ENCODE measurements at places on chromosomes 1 and 21.
A peak's percentile ranks its signal among the peaks of the same experiment; 100 is the strongest.

DNA sequence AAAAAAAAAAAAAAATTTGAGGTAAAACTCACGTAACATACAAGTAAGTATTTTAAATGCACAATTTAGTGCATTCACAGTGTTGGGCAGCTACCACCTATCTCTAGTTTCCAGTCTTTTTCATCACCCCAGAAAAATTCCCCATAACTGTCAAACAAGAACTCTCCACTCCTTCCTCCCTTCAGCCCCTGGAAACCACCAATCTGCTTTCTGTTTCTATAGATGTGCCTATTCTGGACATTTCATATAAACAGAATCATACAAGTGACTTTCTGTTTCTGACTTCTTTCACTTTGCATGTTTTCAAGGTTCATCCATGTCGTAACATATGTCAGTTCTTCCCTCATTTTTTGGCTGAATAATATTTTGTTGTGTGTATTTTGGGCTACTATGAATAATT, 24.9 kb upstream of the ETS2 start:
- DNase-seq: no peak

DNA sequence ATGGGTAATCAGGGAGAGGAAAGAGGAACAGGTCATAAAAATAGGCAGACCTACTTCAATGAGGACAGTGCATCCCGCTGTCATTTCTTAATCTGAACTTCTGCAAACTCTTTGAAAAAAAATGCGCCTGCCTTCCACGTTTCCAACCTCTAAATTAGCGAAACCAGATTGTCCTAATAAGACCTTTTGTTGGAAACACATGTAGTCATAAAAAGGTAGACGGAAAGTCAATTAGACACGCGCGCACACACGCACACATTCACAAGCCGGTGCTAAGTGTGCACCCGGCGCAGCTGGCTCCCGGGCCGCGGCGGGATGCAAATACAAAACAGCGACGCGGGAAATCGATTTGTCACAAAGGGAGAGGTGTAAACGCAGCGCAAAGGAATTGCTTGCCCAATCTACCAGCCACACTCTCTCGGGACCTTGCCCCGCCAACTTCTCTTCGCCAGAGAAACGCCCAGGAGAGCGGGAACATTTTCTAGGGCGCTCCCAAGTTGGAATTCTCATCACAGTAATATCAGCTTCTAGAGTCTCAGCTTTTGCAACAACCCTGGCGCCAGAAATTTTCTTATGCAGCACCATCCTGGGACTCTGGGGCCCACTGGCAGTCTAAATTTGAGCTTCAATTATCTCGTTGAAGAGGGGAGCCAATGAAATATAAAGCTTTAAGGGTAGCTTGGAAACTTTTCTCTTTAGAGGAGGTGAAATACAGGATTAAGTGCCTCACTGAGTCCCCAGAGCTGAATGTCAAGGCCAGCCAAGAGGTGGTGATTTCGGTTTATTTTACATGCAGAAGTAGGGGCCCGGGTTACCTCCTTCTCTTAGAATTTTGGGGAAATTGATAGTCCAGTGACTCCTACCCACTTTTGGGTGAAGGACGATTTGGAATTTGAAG, 4.5 kb downstream of the PRRX1 start:
- DNase-seq: no peak

- no peak for DNase-seq
Observed at GRCh38 chr1:89203166-89203565, 4.4 kb upstream of the GBP4 start.

GRCh38 chr1:70856201-70856600, 191.4 kb downstream of the PTGER3 start:
- no peak for DNase-seq

- no peak for DNase-seq
Observed at GRCh38 chr21:37153196-37153934, 80.3 kb downstream of the TTC3 start.

DNA sequence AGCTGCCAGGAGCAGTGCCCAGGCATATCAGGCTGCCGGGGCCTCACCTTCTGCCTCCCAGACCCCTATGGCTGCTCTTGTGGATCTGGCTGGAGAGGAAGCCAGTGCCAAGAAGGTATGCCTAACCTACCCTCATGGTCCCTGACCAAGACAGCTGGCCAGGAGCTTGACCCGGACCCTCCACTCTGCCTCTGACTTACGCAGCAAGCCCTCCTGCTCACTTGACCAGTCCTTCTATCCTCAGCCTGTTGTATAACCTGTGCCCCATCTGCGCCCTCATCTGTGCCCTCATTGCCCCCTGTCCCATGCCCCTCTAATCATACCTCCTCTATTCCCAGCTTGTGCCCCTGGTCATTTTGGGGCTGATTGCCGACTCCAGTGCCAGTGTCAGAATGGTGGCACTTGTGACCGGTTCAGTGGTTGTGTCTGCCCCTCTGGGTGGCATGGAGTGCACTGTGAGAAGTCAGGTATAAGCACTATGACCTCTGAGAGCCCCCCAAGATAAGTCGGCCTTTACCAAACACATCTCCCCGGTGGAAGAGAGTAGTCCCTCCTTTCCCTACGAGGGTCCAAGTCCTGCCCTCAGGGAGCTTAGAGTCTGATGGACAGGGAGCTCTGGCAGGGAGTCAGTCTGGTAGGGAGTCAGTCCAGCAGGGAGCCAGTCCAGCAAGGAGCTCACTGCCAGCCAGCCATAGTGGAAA, 6.8 kb downstream of the TIE1 start:
- DNase-seq: peak; percentile 26

- DNase-seq: no peak
Observed at GRCh38 chr1:5707566-5708345, 284.5 kb downstream of the NPHP4 start.

DNA sequence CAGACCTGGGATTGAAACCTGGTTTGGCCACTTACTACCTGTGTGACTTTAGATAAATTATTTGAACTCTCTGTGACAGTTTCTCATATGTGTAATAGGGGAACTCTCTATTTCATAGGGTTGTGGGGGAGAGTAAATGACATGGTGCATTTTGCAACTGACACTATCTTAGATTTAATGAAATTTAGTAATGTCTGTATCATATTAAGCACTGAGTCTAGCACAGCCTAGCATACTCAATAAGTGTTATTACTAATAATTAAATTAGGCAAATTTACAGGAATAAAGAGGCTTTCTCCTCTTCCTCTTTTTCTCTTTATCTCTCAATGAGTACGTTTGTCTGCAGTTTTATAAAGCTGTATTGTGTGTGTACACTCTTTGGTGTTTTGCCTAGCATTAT, 80.2 kb upstream of the MACF1 start:
- no peak for DNase-seq

- DNase-seq: no peak
Observed at GRCh38 chr1:23537296-23537973, 6.4 kb upstream of the E2F2 start.

- no peak for DNase-seq
Observed at GRCh38 chr1:187110351-187110750, 281.6 kb downstream of the PLA2G4A start.

Data from dorsolateral prefrontal cortex (tissue), 122 donors.